Urothelium cell line (cell line): ENCODE measurements at places on chromosomes 6 and 20.

DNA sequence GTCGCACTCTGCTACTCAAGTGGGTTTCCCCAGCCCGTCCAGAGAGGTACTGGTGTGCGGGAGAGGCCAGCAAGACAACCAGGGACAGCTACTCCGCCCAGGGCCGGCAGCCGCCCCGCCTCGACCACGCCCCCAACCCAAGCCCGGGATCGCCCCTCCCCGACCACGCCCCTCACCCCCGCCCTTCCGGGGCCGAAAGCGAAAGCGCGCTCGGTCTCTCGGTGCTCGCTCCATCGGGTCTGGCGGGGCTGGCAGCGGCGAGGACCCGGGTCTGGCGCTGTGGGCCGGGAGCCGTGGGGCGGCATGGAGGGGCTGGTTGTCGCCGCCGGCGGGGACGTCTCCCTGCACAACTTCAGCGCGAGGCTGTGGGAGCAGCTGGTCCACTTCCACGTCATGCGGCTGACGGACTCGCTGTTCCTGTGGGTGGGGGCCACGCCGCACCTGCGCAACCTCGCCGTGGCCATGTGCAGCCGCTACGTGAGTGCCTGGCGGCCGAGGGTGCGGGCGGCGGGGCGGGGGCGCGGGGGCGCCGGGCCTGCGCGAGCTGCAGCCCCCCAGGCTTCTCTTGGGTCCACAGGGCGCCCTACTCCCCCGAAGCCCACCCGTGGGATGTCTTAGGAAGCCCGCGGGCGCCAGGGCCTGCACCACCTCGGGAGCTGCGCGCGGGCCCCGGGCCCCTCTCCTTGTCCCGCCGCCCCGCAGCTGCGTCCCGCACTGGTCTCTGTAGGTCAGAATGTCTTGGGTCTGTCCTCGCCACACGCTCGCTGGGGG lies at the start of gene PSMG4:
PSMG4 (plus strand) TSS at position 228 of the 771 bp plus-strand sequence; CDS start at position 304, 76 bp downstream.
- peak; percentile 95 for DNase-seq

GRCh38 chr6:51571168-51571567 lies 516.2 kb downstream of the PKHD1 start:
- DNase-seq = no peak

- DNase-seq = no peak
These were observed 18.5 kb downstream of the PLCB1 start for GRCh38 chr20:8150591-8150990.

GRCh38 chr6:140041571-140042332 lies 667.3 kb upstream of the CITED2 start:
- DNase-seq = no peak

DNA sequence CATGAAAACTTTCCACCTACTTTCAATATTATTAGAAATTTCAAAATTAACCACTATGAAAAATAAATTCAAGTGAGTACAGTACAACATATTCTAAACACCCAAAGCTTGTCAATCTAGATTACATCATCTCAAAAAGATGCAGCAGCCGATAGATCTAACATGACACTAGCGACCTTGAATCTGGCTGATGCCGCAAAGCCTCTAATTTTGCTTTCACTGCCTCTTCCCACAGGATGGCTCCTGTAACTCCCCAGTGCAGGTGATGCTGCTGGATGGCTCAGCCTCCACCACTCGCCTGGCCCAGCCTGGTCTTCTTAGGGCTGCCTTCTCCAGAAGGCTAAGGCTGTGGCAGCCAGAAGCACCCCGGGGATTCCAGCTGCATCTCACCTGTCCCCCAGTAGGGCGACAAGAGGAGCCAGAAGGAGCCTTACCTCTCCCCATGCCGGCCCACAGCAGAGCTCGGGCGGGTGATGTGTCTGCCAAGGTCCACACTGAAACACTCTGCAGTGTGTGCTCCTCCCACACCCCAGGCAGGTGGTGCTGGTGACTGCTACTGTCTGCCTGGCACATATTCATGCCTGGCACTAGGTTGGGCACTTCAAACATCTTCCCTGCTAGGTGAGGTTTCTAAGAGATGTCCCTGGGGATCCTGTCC lies 82.1 kb downstream of the SLC23A2 start:
- DNase-seq = no peak

DNA sequence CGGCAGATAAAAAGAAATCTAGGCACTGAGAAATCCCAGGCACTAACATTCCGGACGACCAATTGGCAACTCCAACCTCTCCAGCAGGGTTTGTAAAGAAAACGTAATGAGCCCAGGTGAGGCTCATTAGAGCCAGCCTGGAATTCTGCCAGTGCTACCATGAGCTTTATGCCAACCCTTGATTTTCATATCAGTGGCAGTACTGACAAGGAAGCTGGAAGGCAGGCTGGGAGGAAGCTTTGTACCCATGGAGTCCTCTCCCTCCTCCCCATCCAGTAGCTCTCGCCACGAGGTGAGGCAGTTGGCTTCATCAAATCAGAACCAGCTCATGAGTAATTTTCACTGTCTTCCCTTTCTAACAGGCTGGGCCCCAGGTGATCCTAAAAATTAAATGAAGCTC lies 250.2 kb downstream of the ZNF217 start:
- no peak for DNase-seq

DNA sequence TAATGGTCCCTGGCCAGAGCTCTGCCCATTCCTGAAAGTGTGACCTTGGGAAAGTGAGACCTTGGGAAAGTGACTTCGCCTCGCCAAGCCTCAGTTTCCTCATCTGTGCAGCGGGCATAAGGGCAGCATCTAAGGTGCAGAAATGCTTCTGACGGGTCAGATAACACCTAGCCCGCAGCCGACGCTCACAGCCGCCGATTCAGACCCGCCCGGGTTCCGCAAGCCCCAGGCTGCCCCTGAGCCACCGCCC lies 486 bp downstream of the FKBP1A start:
- no peak for DNase-seq

- no peak for DNase-seq
These were observed 58.7 kb downstream of the PDSS2 start for GRCh38 chr6:107400616-107401147.

GRCh38 chr6:144064402-144065212 lies 30.8 kb downstream of the SF3B5 start:
- DNase-seq = no peak
